Activated T-cell treated with anti-CD3 and anti-CD28 coated beads for 4 hours (primary cell): ENCODE measurements at places on chromosomes 2 and 18.

DNA sequence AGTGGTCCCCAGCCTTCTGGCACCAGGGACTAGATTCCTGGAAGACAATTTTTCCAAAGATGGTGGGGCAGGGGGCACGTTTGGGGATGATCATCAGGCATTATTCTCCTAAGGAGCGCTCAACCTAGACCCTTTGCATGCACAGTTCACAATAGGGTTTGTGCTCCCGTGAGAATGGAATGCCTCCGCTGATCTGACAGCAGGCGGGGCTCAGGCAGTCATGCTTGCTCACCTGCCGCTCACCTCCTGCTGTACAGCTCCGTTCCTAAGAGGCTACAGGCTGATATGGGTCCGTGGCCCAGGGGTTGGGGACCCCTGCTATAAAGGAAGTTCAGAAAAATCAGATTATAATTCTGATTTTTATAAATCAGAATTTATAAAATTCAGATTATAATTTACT lies 22.3 kb upstream of the TYMS start:
- DNase-seq: no peak

- DNase-seq: no peak
Observed at GRCh38 chr2:192070099-192070498, 124.6 kb downstream of the TMEFF2 start.

DNA sequence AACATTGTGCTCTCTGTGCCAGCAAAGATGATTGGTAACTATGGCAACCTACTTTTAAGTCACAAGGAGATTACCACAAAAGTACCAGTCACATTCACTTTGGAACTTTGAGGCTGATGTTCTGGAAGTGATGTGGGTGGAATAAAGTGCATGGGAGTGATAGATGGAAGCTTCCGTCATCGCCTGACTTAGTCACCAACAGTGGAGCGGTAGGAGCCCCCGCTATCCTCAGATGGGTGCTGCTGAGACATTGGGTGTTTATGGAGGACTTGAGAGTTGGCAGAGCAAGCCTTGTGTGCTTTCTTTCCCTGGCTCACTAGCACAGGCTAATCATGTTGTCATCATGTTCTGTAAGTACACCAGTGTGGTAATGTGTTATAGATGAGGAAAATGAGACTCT lies 4.6 kb downstream of the PPP1R7 start:
- DNase-seq: no peak

GRCh38 chr2:49210191-49210590 lies 55.9 kb upstream of the FSHR start:
- DNase-seq: no peak

GRCh38 chr18:77098538-77099174 lies 33.9 kb downstream of the MBP start:
- no peak for DNase-seq
